ENCODE measurements at places on chromosomes 6 and 20.
A peak's percentile ranks its signal among the peaks of the same experiment; 100 is the strongest.

GRCh38 chr6:29953001-29953441 lies 10.7 kb downstream of the HLA-A start:
- peak; percentile 70 for DNase-seq

DNA sequence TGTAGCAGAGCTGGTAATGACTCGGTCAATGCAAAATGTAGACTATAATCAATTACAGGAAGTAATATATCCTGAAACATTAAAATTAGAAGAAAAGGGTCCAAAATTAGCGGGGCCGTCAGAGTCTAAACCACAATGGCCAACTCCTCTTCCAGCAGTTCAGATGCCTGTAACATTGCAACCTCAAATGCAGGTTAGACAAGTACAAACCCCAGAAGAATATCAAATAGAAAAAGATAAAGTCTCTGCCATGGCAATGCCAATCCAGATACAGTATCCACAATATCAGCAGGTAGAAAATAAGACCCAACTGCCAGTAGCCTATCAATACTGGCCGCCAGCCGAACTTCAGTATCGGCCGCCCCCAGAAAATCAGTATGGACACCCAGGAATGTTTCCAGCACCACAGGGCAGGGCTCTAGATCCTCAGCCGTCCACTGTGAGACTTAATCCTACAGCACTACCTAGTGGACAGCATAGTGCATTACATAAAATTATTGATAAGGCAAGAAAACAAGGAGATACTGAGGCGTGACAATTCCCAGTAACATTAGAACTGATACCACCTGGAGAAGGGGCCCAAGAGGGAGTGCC lies 158.4 kb downstream of the GPX5 start:
- DNase-seq, result peak; percentile 50

- no peak for DNase-seq
These were observed 1.9 kb upstream of the MYLK4 start for GRCh38 chr6:2752477-2753109.

- DNase-seq, result no peak
These were observed 270.3 kb downstream of the TBC1D7 start for GRCh38 chr6:13058051-13058450.

DNA sequence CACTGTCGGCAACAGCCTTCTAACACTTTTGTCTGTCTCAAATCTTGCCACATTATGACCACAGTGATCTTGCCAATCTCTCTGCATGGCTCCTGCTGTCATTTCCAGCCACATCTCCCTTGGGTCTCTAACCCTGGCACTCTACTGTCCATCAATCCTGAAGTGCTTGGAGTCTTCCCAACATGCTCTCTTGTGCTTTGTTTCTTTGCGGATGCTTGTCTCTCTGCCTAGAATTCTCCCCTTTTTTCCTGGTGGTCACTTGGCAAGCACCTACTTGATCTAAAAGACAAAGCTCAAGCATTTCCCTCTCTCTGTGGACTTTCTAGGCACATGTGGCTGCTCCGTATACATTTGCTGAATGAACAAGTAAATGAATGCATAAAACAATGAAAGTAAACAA lies 290.7 kb upstream of the MAP3K7 start:
- DNase-seq, result no peak

- DNase-seq, result no peak
These were observed 185.7 kb downstream of the CDKAL1 start for GRCh38 chr6:20719980-20720379.

DNA sequence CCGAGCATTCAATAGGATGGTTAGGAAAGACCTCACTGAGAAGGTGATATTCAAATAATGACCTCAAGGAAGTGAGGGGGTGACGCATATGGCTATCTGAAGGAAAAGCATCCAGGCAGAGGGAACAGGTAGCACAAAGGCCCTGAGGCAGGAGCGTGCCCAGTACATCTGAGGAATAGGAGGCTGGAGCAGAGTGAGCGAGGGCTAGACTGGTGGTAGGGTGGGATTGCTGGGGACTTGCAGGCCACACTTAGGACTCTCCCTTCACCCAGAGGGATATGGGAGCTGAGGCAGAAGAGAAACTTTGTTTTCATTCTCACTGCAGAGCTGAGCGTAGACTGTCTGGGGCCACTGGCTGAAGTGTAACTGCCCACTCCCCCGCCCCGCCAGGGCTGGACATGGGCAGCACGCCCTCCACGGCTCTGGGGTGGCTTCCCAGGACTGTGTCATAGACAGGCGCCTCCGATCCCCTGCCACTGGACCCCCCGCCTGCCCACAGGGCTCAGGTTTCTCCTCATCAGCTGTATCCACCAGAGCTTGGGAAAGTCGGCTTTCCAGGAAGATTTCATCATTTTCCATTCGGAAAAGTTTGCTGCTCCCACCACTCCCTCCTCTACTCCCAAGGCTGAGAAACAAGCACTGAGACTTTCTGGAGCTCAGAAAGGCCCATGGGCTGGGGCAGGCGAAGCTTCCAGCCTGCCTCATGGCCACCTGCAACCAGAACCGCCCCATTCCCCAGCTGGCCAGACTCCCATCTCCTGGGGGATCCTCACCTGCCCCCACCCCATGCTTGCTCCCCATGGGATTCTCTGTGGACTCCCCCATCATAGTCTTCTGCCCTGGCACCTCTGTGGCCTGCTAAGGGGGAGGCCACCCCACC lies 142.6 kb downstream of the MRPL14 start:
- DNase-seq, result peak; percentile 39

DNA sequence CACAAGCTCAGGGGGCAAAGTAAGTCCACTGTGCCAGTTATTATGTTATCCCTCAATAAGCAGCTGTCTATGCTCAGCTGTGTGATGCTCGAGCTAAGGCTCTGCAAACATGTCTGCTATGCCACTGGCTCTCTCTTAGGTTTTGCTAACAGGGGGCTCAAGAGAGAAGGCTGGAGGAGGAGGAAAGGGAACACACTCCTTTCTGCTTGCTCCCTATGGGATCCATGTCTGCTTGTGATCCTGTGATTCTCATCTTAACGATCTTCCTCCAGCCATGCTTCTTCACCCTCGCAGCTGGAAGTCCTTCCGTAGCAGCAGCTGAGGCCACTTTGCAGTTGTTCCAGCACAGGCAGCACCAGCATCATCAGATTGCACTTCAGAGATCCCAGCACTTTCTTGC lies 37.0 kb upstream of the IGF2R start:
- DNase-seq, result no peak
